ENCODE measurements at places on chromosomes 16 and 17.

DNA sequence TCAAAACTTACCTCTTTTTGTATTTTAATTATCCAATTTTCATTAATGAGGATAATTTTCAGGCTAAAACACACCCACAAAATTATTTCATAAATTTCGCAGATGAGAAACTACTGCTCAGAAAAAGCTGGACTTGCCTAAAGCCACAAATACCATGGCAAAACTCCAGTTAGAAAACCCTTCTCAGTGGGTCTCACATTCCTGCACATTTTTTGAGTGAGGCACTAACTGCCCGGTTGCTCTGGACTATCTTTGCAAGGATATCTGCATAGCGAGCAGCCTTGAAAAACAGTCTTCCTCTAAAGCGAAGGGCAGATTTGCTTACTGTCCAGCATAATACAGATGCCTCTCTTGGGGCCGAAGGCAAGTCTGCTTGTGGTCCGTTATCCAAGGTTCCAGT is 9.8 kb downstream of the MPHOSPH6 start:
- DNase-seq: no peak

GRCh38 chr17:12859520-12859919 is 70.2 kb downstream of the ARHGAP44 start:
- DNase-seq: no peak

DNA sequence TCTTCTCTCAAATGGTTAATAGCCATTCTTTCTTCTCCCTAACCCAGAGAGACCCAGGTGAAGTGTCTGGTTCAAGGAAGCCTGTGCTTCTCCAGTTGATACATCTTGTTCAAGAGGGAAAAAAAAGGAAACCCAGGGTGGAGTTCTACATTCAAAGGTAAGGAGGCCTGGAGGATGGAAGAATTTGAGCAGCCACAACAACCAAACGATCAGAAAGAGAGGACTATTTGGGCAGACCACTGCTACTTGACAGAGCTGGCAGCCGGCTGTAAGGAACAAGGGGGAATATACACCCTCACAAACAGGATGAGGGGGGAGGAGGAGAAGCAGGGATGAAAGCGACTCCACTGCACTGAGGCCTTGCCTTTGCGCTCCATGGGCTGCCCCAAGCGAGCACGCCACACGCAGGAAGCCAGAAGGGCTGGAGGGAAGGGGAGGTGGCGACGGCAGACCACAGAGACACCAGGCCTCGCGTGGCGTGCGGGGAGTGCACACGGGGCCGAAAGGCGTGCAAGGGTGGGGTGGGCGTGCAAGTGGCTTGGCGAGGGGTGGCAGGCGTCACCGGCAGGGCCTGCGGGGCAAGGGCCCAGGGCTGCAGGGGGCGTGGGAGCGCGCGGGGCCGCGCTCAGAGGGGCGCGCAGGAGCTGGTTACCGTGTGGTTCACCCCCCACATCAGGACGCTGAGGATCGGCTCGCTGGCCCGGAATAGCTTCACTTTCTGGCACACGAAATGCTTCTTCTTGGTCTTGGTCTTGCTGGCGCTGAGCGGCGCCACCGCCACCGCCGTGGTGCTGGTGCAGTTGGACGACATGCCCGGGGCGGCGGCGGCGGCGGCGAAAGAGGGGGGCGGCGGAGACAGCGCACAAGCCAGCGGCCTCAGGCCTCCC is 499 bp downstream of the PIP4K2B start:
- DNase-seq: no peak

GRCh38 chr17:10757647-10758046 is 27.8 kb upstream of the TMEM220 start:
- DNase-seq: no peak
